ENCODE measurements at places on chromosomes 2 and 18. TPM values are rescaled to one million over a fixed set of nuclear protein-coding genes. Genes with fewer than 3 reads are reported as not detected.

- no peak for DNase-seq
Measured at GRCh38 chr18:6750411-6750810, 20.9 kb downstream of the ARHGAP28 start.

GRCh38 chr18:50569930-50570329 is 10.0 kb downstream of the MAPK4 start:
- no peak for DNase-seq

The CHST10 gene
- total RNA-seq, result 24.4 TPM

DNA sequence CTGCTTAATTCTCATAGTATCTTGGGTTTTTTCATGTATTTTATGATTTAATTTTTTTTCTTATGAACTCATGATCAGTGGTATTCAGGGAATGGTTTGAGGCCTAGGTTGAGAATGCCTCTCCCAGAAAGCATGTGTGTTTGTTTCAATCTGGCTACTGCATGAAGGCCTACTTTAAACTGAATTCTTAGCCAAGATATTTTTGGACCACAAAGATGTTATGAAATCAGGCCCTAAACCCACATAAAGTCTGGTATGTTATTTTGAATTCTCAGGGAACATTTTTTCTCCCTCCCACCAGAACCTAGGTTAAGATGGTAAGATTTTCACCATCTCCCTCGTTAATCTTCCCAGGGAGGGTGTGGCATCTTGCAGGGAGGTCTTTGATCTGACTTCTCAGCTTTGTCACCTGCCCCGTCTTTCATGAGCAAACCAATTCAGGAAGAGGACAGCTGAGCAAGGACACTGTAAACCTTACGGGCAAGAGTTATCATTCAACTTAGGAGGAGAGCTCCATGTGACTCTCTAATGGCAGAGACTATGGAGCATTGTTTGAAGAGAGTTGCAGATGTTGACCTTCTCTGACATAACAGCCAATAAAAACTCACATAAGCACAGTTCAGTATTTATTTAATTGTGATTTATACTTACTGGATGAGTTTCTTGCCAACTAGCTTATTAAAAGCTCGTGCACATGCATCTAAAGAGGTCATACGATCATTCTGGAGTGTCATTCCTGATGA is 21.3 kb upstream of the ACKR3 start:
- no peak for DNase-seq

- no peak for DNase-seq
Measured at GRCh38 chr2:208320686-208321085, 54.6 kb downstream of the PIKFYVE start.

DNA sequence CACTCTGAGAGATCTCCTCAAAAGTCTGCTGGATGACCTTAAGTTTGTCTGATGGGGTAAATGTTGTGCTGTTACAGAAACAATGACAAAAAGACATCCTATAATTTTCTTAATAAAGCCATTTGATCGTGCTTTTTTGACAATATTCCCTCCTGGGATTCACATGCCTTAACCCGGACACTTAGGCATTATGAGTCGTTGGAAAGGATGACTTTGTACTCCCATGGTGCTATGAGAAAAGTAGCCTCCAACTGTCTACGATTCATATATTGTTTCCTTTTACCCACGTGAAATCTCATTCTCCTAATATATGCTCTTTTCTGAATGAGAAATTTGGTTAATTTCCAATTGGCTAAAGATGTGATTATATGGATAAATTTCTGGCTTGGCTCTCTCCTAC is 6.1 kb upstream of the MPP4 start:
- no peak for DNase-seq
